B cell (primary cell): ENCODE measurements at places on chromosomes 7 and 10. TPM values are rescaled to one million over a fixed set of nuclear protein-coding genes. Genes with fewer than 3 reads are reported as not detected.

The KLHDC10 gene
- total RNA-seq = 25.3 and 25.7 TPM in 2 replicates

GRCh38 chr7:88001744-88002530, 67.9 kb downstream of the ADAM22 start:
- no peaks in the 10 kb centered on the region for H3K36me3 ChIP-seq
- no peak overlapping the region for H3K27ac ChIP-seq

- no peaks in the 10 kb centered on the region for H3K4me1 ChIP-seq
- H3K27me3 ChIP-seq = no peaks in the 10 kb centered on the region
- no peaks in the 10 kb centered on the region for H3K36me3 ChIP-seq
- DNase-seq = no peak
- no peak overlapping the region for H3K27ac ChIP-seq
- no peak overlapping the region for H3K4me3 ChIP-seq
These were observed 1030.9 kb upstream of the LRRTM3 start for GRCh38 chr10:65894961-65895360.

The CFTR gene
- not detected in 2 replicates for total RNA-seq

- H3K4me1 ChIP-seq = peaks cover 10% of the 10 kb centered on the region
- DNase-seq = no peak
These were observed 1.5 kb upstream of the SFR1 start for GRCh38 chr10:104120512-104120902.

The PLAC9 gene
- not detected in 2 replicates for total RNA-seq

DNA sequence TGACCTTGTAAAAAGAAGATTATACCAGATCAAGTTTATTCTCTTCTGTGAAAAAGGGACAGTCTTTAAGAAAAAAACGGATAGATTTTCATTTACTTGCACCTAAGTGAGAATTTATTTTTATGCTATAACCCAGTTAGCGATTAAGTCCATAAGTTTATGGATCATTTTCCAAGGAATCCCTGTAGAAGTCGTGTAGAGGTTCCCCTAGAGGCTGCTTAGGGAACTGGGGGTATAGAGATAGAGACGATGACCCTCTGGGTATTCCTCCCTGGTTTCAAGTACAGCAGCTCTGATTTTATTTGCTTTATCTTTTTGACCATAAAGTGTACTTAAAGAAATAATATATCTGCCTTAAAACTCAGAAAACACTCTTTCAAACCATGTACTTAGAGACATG, 648.4 kb upstream of the LRRTM3 start:
- H3K27ac ChIP-seq = no peak overlapping the region
- H3K4me1 ChIP-seq = no peaks in the 10 kb centered on the region
- no peak overlapping the region for H3K4me3 ChIP-seq
- DNase-seq = no peak
- no peaks in the 10 kb centered on the region for H3K36me3 ChIP-seq

- H3K36me3 ChIP-seq = peaks cover 4% of the 10 kb centered on the region
- DNase-seq = peak; percentile 7
- no peaks in the 10 kb centered on the region for H3K27me3 ChIP-seq
- peaks cover 17% of the 10 kb centered on the region for H3K4me1 ChIP-seq
- peak overlapping the region; percentile 74 for H3K4me3 ChIP-seq
- peak overlapping the region; percentile 86 for H3K27ac ChIP-seq
These were observed 1.3 kb downstream of the IMMP2L start for GRCh38 chr7:111560773-111561653.

GRCh38 chr7:111018960-111019736, 71.8 kb upstream of the LRRN3 start:
- no peaks in the 10 kb centered on the region for H3K36me3 ChIP-seq
- no peak overlapping the region for H3K27ac ChIP-seq
- no peak overlapping the region for H3K4me3 ChIP-seq
- no peaks in the 10 kb centered on the region for H3K27me3 ChIP-seq

The SCIN gene
- 0.34 and 0.49 TPM in 2 replicates for total RNA-seq

- DNase-seq = peak; percentile 10
- peaks cover 28% of the 10 kb centered on the region for H3K27me3 ChIP-seq
- H3K36me3 ChIP-seq = no peaks in the 10 kb centered on the region
- no peak overlapping the region for H3K4me3 ChIP-seq
- H3K27ac ChIP-seq = no peak overlapping the region
- peaks cover 20% of the 10 kb centered on the region for H3K4me1 ChIP-seq
These were observed 2.4 kb upstream of the CFAP69 start for GRCh38 chr7:90242369-90243168.

GRCh38 chr10:82680608-82681007, 805.6 kb downstream of the NRG3 start:
- no peaks in the 10 kb centered on the region for H3K4me1 ChIP-seq
- no peaks in the 10 kb centered on the region for H3K36me3 ChIP-seq
- H3K27me3 ChIP-seq = no peaks in the 10 kb centered on the region

The OR13A1 gene
- total RNA-seq = 2.3 TPM in 2 replicates

DNA sequence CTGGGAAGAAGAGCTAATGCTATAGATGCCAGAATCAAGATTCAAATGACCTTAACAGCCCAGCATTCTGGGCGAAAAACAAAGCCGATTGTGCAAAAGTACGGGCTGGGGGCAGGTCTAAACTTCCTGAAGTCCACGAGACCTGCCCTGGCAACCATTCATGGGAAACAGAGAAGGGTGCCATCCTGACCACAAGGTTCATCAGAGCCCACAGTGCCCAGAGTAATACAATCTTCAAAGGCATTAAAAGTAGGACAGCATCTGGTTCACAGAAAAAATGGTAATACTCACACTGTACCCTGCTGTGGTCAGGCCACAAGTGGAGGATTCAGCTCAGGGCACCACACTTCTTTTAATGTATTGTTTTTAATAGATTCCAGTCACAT, 36.1 kb downstream of the SORBS1 start:
- H3K27ac ChIP-seq = no peak overlapping the region
- H3K27me3 ChIP-seq = peaks cover 2% of the 10 kb centered on the region
- no peaks in the 10 kb centered on the region for H3K36me3 ChIP-seq
- no peak overlapping the region for H3K4me3 ChIP-seq
- no peak for DNase-seq
- no peaks in the 10 kb centered on the region for H3K4me1 ChIP-seq

The NRCAM gene
- total RNA-seq = 3.6 and 4.6 TPM in 2 replicates

DNA sequence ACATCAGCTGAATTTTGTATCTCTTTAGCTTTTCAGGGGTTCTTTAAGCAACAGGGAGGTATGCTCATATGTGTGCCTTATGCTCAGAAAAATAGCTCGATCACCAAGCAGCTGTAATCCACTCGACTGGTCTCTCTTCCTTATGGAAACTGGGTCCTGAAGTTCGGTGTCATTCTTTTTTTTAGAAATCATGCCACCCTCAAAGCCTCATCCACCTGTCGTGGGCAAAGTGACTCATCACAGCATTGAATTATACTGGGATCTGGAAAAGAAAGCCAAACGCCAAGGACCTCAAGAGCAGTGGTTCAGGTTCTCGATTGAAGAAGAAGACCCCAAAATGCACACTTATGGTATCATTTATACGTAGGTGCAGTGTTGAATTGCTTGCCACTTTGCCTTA, 83.6 kb downstream of the FANK1 start:
- no peak overlapping the region for H3K27ac ChIP-seq
- no peak for DNase-seq
- H3K4me1 ChIP-seq = no peaks in the 10 kb centered on the region
- no peak overlapping the region for H3K4me3 ChIP-seq

- peak overlapping the region; percentile 81 for H3K4me3 ChIP-seq
- no peaks in the 10 kb centered on the region for H3K36me3 ChIP-seq
- peak overlapping the region; percentile 92 for H3K27ac ChIP-seq
- H3K4me1 ChIP-seq = peaks cover 65% of the 10 kb centered on the region
- DNase-seq = peak; percentile 67
These were observed 1.5 kb downstream of the PIK3CG start for GRCh38 chr7:106866298-106867281.

GRCh38 chr7:119969054-119969453, 303.9 kb upstream of the KCND2 start:
- H3K27me3 ChIP-seq = no peaks in the 10 kb centered on the region
- no peaks in the 10 kb centered on the region for H3K36me3 ChIP-seq

The ACADSB gene
- 27.8 and 27.9 TPM in 2 replicates for total RNA-seq

DNA sequence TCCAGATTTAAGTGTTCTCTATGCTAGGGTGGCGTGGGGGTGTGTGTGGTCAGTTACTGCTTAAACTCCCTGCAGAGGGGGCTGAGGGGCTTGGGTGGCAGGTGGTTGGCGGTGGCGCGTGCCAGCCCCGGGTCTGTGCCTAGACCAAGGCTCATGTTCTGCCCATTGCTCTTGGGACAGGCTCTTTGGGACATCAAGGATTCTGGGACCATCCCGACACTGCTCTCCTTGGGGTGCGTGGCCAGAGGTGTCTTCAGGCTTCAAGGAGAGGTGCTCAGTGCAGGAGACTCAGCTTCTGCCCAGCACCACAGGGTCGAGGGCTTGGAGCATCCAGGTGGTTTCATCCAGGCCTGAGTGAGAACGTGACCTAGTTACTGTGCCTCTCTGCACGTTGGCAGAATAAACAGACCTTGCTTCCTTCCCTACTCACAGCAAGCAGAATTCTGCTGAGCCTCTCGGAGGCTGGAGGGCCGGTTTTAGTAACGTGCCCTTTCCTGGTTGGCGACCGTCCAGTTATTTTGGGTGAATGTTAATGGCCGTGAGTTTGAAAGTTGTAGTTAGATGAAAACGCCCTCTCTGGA, 39.9 kb downstream of the CAMK1D start:
- peaks cover 17% of the 10 kb centered on the region for H3K4me1 ChIP-seq
- no peak for DNase-seq
- H3K27ac ChIP-seq = no peak overlapping the region
- H3K4me3 ChIP-seq = no peak overlapping the region
- no peaks in the 10 kb centered on the region for H3K27me3 ChIP-seq
- H3K36me3 ChIP-seq = no peaks in the 10 kb centered on the region

DNA sequence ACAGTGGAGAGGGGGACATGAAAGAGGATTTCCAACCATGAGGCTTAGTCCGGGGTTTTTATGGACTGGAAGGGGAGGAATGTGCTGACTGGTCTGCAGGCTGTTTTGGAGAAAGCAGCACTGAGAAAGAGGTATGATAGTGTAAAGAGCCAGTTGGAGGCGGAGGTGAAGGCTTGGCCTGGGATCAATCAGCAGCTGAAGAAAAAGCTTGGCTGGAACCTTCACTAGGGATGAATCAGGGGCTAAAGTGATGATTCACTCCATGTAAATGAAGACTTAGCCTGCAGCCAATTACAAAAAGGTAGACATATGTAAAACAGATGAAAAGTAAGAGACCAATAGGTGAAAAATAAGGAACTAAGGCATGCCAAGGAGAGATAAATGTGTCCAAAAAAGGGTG, 1382.6 kb downstream of the GATA3 start:
- DNase-seq = no peak
- no peak overlapping the region for H3K27ac ChIP-seq
- no peaks in the 10 kb centered on the region for H3K36me3 ChIP-seq

DNA sequence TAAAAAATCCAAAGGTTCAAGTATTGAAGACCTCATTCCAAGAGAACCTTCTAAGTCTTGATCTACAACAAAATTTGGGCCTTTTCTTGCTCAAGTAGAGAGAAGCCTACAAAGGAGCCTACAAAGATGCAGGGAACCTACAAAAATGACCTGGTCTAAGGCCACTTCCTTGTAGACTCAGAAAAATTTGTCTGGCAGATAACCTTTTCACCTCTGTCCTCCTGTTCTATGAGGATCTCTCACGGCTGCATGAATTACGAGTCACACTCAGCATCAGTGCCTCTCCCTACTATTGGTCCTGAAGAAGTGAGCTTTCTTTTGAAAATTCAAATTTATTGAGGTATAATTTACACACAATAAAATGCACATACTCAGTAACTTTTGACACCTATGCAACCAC, 29.3 kb downstream of the CCNJ start:
- no peak overlapping the region for H3K27ac ChIP-seq
- no peak for DNase-seq

GRCh38 chr7:137142376-137142775, 201.2 kb downstream of the PTN start:
- no peak overlapping the region for H3K4me3 ChIP-seq
- H3K4me1 ChIP-seq = no peaks in the 10 kb centered on the region
- no peak overlapping the region for H3K27ac ChIP-seq

The STK32C gene
- 16.8 and 20.0 TPM in 2 replicates for total RNA-seq

The CLCN1 gene
- total RNA-seq = not detected in 2 replicates
